HS-27A (cell line): ENCODE measurements at places on chromosomes 7 and 10.

DNA sequence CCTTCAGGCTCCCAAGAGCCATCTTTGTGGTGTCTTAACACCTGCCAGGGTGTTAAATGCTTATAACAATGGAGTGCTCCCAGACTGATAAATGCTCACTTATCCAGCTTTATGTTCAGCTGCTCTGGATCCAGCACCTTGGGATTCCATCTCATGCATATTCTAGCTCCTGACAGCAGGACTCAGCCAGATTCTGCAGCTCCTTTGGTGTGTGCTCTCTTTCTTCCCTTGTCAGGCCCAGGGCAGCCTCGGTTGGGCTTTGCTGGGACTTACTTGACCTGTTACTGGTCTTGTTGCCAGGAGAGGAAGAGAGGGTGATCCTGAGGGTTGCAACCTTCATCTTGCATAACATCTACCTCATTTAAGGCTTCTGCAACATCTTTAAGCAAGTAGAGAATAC, 59.4 kb upstream of the CCNY start:
- no peak for DNase-seq

- no peak for DNase-seq
Measured at GRCh38 chr10:69960988-69961880, 91.4 kb upstream of the MACROH2A2 start.

GRCh38 chr10:59896191-59896590, 10.2 kb downstream of the CCDC6 start:
- no peak for DNase-seq

DNA sequence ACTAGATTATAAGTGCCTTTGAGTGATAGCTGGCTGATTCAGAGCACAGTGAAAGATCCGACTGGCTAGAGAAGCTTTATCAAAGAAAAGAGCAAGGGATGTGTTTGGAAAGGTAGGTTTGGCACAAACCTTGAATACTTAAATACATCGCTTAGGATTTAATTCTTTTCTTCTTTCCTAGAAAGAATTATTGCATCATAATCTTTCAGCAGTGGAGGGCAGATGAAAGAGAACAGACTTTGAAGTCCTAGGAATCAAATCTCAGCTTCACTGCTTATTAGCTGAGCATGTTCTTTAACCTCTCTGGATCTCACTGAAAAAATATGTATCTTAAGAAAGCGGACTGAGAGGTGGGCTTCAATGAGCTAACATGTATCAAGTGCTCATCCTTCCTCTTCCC, 122.8 kb downstream of the ZNF365 start:
- DNase-seq = no peak

DNA sequence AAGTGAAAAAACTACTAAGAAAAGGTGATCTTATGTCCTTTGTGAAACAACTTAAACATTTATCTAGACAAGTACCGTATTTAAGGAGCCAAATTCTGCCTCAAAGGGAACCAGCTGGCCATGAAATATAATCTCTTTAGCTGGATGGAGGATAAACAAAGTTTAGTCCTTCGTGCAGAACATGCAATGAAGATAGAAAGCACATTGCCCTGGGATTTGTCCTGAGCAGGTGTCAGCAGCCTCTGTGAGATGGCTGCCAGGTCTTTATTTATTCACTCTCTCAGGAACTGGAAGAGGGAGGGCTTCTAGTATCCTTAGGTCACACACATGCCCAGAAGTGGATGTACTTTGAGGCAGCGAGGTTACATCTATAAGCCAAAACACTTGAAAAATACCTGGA, 57.4 kb upstream of the CASD1 start:
- DNase-seq = no peak

DNA sequence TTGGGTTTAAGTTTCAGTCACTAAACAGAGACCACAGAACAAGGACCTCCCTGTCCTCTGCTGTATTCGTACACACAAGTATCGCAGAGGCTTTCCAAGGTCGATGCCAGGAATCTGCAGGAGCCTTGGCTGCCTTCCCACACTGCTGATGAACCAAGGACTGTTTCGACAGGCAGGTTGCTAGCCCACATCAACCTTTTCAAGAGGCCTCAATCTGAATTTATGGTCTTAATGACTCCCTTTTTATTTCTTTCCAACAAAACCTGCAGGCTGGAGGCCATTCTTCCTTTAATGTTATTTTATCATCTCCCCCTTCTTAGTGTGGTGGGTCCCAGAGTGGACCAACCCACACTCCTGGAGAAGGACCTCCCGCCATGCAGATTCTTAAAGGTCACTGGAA, 45.6 kb downstream of the JCAD start:
- no peak for DNase-seq

GRCh38 chr10:132397036-132397541, at the start of gene PWWP2B:
Gene PWWP2B, plus strand, starts transcription at chr10:132397200. Its CDS starts 27 bp downstream, at chr10:132397227.
- DNase-seq = no peak

DNA sequence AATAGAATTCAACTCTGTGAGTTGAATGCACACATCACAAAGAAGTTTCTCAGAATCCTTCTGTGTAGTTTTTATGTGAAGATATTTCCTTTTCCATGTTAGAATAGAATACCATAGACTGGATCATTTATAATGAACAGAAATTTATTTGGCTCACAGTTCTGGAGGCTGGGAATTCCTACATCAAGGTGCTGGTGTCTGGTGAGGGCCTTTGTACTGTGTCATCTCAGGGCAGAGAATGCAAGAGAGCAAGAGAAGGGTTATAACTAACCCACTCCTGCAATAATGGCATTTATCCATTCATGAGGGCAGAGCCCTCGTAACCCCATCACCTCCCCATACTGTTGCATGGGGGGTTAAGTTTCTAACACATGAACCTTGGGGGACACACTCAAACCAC, 18.4 kb upstream of the DIP2C start:
- DNase-seq = no peak

GRCh38 chr10:28367929-28368484, 65.1 kb upstream of the MPP7 start:
- DNase-seq = no peak

GRCh38 chr10:70063418-70064098, 10.9 kb downstream of the MACROH2A2 start:
- DNase-seq = no peak

DNA sequence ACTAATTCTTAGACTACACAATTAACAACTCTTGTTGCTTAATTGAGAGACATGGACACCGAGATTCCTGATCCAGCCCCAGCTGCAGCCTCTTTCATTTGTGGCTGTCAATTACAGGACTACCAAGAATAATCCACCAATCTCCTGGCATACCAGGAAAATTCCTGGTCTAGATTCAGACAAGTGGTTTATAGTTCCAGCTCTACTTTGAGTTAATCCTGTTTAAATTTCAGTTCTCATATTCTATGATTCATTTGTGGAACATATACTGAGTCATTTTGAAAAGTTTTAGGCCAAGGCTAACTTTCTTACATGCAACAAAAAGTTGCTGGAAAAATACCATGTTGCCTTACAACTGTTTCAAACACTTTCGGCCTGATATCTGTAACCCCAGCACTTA, 253.5 kb downstream of the MAGI2 start:
- peak; percentile 8 for DNase-seq

GRCh38 chr7:106811472-106811871, 53.6 kb upstream of the PIK3CG start:
- no peak for DNase-seq

DNA sequence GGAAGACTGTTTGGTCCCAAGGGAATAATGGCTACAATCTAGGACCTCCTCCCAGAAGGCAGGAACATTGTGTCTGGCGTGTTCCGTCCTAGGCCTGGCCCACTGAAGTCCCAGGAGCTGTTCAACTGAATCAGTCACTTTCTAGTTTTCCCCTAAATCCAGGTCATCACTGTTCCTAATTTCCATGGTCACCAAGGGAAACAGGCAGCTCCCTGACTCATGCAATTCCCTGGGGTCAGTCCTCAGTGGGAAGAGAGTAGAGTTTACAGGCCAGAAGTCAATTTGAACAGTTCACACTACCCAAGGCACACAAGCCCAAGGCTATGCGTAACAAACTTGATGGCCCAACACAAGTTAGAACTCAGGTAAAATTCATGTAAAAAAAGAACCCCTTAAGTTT, 44.0 kb downstream of the CREB3L2 start:
- no peak for DNase-seq

DNA sequence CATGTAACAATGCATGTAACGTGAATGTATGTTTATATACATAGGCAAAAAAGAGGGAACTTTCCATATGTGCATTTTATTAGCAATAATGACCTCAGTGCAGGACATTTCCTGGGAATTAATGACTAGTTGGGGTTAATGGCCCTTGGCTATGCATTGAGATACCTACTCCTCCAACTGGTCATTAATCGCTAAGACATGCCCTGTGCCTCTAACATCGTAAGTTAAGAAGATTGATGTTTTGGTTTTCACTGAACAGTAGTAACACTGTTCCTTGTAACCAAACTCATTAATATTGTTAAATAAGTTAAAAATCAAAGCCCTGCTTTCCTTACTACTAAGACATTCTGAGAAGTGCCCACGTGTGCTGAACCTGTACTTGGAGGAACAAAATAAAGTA, 61.7 kb downstream of the SEMA3D start:
- DNase-seq = no peak

GRCh38 chr10:124545351-124546054, 83.9 kb downstream of the LHPP start:
- no peak for DNase-seq

DNA sequence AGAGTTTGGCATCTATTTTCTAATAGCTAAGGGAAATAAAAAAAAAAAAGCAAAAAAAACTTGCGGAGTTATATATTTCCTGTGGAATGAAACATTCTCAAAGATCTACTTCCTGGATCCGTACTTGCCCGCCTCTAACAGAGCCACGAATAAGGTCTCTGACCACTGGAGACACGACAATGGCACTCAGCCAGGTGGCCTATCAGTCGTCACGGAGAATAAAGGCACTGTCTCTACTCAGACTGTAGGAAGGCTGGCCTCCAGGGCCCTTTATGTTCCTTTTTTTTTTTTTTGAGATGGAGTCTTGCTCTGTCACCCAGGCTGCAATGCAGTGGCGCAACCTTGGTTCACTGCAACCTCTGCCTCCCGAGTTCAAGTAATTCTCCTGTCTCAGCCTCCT, 58.7 kb downstream of the RGS10 start:
- no peak for DNase-seq

GRCh38 chr10:80497187-80498077, 40.3 kb upstream of the SH2D4B start:
- DNase-seq = no peak

DNA sequence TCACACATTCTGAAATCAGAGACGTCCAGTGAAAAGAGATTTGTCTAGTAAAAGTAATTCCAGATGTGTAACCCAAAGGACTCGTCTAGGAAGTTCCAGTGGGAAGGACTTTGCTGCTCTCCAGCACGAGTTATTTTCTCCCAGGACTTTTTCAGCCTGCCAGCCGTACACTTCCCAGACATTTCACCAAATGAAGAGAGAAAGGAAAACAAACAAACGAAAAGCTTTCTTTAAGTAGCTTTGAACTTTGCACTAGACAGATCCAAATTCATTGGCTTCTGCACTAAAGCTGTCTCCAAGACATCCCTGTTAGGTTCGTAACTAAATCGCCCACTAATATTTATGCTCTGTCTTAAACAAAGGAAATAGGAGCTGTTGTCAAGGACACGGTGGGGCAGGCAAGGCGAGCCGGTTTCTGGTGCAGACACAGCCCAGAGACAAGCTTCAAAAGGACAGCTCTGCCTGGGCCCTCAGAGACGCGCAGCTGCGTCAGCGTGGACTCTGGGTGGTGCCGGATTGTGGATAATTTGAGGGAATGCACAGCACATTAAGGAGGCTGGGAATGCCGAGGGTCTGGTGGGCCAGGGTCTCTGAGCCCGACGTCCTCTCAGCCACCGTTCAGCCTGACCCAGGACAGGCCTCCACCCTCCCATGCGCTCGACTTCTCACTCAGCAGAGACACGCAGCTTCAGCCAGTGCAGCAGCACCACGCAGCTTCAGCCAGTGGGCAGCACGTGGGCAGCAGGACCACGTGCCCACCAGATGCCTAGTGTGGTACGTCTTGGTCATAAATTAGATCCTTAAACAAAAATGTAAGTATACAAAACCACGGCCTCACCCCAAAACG, 64.1 kb upstream of the INSIG1 start:
- DNase-seq = no peak

GRCh38 chr7:88172842-88173241, 47.0 kb downstream of the SRI start:
- DNase-seq = no peak

DNA sequence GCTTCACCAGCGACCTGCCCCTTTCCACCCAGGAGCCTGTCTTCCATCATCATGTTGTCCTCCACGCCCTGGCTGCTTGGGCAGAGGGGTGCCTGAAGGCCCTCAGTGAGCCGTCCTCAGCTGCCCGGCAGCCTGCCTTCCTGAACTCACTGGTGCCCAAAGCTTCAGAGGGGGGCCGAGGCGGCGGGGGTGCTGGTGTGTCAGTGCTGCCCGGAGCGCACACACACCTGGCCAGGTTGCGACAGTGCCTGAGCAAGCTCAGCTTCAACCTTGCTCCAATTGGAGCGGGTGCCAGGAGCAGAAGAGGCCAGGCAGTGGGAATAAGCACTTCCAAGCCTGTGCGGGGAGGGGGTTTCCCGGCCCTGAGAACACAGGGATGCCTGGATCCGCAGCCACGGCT, 566.3 kb downstream of the INHBA start:
- no peak for DNase-seq

DNA sequence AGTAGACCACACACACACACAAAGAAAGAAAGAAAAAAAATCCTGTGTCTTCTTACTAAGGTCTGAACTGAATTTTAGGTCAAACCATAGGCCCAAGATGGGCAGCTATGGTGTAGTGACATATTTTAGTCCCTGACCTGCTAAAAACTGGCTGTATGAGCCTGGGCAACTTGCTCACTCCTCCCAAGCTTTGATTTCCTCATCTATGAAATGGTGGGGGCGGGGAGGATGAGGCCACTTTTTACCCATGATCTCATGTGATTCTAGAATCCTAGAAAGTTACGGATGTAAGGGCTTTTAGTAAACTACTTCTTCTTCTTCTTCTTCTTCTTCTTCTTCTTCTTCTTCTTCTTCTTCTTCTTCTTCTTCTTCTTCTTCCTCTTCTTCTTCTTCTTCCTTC, 6.1 kb upstream of the CCL24 start:
- no peak for DNase-seq

- no peak for DNase-seq
Measured at GRCh38 chr10:50857579-50857978, 27.8 kb downstream of the A1CF start.

DNA sequence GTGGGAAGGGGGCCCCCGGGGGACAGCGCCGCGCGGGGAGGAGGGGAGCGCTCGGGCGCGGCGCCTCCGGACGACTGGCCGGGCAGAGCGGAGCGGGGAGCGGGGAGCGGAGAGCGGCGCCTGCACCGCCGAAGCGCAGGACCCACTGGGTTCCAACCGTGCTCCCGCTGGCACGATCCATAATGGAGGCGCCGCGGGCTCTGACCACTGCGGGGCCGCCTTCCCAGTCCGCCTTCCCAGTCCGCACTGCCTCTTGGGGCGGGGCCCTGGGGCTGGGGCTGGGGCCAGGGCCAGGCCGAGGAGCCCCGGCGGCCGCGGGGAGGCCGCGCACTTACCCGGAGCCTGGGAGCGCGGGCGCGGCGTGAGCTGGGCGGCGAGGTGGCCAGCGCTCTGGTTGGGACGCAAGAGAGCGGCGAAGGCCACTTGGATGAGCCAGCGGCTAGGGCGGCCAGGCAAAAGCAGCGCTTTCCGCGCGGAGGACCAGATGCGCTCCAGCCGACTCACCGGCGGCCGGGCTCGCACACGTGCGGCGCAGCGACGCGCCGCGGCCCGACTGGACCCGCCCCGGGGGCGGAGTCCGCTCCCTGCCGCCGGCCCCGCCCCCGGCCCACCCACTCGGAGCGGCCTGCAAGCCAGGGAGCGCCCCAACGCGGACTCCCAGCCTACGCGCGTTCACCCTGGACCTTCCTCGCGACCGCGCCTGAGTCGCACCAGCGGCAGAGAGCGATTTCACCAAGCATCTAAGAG, at the start of gene PUS7:
Gene PUS7, minus strand, starts transcription at position 555 of the 747 bp plus-strand sequence. CDS start 13,759 bp downstream, outside the sequence.
- no peak for DNase-seq

- no peak for DNase-seq
Measured at GRCh38 chr10:114611617-114612016, 46.5 kb downstream of the ABLIM1 start.
